ENCODE measurements at places on chromosomes 16 and 17. TPM values are rescaled to one million over a fixed set of nuclear protein-coding genes. Genes with fewer than 3 reads are reported as not detected.

Gene GCGR
- not detected for total RNA-seq

GRCh38 chr17:19978209-19978802 lies 678 bp upstream of the AKAP10 start:
- DNase-seq, result no peak

DNA sequence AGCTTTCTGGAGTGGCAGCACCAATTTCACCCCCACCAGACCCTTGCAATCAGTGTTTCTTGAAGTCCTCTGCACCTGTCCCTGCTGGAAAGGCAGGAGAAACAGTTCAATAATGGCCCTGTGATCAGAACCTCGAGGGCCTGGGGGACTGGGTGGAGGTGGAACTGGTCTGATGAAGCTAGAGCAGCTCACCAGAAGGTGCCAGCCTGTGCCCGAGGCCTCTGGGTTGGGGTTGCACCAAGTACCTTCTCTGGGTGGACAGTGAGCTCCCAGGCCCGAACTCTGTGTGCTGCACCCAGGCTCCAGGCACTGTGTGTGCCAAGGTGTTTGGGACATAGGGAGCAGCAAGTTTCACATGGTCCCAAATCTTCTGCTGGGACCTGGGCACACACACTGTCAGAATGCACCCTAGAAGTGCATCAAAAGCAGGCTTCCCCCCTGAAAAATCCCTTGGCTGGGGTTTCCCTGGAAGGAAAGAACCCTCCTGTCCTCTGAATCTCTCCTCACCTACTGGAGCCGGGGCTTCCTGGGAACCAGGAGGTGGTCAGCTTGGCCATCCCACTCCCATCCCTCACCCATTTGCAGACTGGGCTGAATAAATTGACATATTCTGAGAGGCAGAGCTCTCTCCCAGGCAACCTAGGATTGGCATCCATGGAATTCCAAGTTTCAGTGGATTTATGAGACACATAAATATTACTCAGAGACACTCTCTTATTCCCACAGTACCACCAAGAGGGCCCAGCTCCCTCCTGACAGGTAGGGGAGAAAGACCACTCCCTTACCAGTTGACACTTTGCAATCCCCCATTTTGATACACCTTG lies 17.4 kb downstream of the CD300LG start:
- no peak for DNase-seq

Gene SEPTIN1
- 0.69 TPM for total RNA-seq

GRCh38 chr16:88993166-88993761 lies 16.3 kb upstream of the CBFA2T3 start:
- DNase-seq, result peak; percentile 50

Gene GLTPD2
- not detected for total RNA-seq

- DNase-seq, result no peak
These were observed 576 bp downstream of the ZNF768 start for GRCh38 chr16:30525844-30526136.

Gene NARF
- 36.0 TPM for total RNA-seq

DNA sequence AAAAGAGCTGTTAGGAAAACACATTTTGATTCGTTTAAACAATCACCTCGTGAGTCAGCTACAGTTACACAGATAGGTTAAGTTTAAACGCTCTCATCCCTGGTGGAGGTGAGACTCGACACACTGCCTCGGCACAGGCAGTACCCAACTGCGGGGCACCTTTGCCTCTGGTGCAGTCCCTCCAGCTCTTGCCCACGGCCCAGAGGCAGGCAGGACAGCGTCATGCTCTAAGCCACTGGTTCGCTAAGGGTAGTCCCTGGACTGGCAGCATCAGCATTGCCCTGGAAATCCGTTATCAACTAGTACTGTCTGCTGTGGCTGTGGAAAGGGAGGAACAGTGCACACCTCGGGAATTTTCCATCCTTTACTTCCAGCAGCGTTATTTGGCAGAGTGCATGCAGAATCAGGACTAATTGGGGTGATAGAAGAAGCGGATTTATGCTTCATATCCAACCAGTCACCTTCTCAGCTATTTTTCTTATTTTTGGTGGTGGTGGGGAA lies 3.7 kb upstream of the PIK3R6 start:
- no peak for DNase-seq

Gene OR3A3
- not detected for total RNA-seq

- no peak for DNase-seq
These were observed at the start of gene SLC6A4 for GRCh38 chr17:30235386-30236296. SLC6A4 (minus strand) TSS chr17:30235697; CDS start chr17:30221958, 13,739 bp downstream.

Gene CTF1
- 0.59 TPM for total RNA-seq

DNA sequence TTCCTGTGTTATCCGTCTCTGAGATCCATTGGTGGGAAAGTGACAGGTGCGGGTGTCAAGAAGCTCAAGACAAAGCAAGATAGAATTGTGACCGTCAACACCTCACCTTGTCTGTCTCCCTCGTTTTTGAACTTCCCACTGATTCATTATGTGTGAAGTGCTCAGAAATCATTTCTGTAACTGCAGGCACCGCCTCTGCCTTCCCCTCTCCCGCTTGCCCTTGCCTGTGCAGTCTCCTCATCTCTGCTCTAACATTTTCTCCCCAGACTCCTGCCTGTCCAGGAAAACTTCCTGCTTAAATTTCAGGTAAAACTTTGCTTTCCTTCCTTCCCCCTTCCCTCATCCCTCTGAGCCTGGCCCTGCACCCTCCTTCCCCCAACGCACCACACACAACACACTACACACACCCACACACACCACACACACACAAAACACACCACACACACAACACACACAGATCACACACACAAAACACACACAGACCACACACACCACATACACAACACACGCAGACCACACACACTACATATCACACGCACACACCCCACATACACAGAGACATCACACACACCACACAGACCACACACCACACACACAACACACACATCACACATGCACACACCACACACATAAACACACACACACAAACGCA lies 25.7 kb downstream of the CALB2 start:
- no peak for DNase-seq
